A549 treated with CORT108297 at 1 μM for 4 hours (cell line): ENCODE measurements at places on chromosomes 3 and 15. TPM values are rescaled to one million over a fixed set of nuclear protein-coding genes. Genes with fewer than 3 reads are reported as not detected.

Gene SEMA6D
- total RNA-seq, result not detected in 5 replicates

Gene ARGFX
- total RNA-seq, result not detected in 5 replicates

Gene EEF1AKMT4
- 9.9 to 14.1 TPM (median 12.6 TPM) in 5 replicates for total RNA-seq

Gene HCLS1
- 0.04 to 0.14 TPM (median 0.13 TPM) in 5 replicates for total RNA-seq

Gene DZIP3
- 3.9 to 5.0 TPM (median 4.1 TPM) in 5 replicates for total RNA-seq

Gene GPR62
- not detected in 5 replicates for total RNA-seq

Gene SCN5A
- 0.33 to 2.1 TPM (median 0.93 TPM) in 5 replicates for total RNA-seq

Gene PROK2
- 0.08 TPM in 1 of 5 replicates, not detected in the others for total RNA-seq

Gene ADIPOQ
- total RNA-seq, result not detected in 5 replicates
